K562 (cell line): ENCODE measurements at places on chromosomes 3 and 15. TPM values are rescaled to one million over a fixed set of nuclear protein-coding genes. Genes with fewer than 3 reads are reported as not detected.

The SYNM gene
- total RNA-seq, result 0.18 TPM in 2 replicates

The ITIH1 gene
- total RNA-seq, result 0.11 and 0.31 TPM in 2 replicates

The GATM gene
- total RNA-seq, result 0.58 and 0.89 TPM in 2 replicates

The EPHA6 gene
- total RNA-seq, result not detected in 2 replicates

The GASK1A gene
- total RNA-seq, result 0.13 TPM in 1 of 2 replicates, not detected in the other

The FBXO40 gene
- not detected in 2 replicates for total RNA-seq

The DPH6 gene
- total RNA-seq, result 17.6 and 18.8 TPM in 2 replicates

The HRG gene
- not detected in 2 replicates for total RNA-seq

The GOLGA6L9 gene
- 2.6 and 3.2 TPM in 2 replicates for total RNA-seq

The SLC12A6 gene
- total RNA-seq, result 9.0 and 9.4 TPM in 2 replicates

GRCh38 chr15:88132499-88132898 is 124.0 kb downstream of the NTRK3 start:
- no peak for DNase-seq

DNA sequence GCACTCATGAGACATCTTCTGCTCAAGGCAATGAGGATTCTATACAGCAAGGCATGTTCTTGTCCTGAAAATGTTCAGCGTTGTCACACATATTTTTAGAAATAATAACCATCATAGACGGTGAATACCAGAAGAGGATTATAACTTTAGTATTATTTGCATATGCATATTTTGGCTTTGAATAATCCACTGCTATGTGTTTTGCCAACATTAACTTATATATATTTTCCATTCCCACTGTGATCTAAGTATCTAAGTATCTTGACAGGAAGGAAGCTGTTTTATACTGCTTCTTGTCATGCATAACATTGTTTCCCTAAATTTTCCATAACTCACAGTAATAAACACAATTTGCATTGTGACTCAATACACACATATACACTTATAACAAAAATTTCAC is 509.5 kb downstream of the TBL1XR1 start:
- no peak for DNase-seq

DNA sequence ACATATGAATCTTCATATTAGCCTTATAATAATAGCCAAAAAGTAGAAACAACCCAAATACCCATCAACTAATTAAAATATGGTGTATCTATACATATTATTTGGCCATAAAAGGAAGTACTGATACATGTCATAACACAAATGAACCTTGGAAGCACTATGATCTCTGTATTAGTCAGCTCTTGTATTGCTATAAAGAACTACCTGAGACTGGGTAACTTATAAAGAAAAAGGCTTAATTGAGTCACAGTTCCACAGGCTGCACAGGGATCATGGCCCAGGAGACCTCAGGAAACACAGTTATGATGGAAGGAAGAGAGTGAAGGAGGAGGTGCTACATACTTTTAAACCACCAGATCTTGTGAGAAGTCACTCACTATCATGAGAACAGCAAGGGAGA is 16.0 kb upstream of the CCR2 start:
- DNase-seq, result no peak

DNA sequence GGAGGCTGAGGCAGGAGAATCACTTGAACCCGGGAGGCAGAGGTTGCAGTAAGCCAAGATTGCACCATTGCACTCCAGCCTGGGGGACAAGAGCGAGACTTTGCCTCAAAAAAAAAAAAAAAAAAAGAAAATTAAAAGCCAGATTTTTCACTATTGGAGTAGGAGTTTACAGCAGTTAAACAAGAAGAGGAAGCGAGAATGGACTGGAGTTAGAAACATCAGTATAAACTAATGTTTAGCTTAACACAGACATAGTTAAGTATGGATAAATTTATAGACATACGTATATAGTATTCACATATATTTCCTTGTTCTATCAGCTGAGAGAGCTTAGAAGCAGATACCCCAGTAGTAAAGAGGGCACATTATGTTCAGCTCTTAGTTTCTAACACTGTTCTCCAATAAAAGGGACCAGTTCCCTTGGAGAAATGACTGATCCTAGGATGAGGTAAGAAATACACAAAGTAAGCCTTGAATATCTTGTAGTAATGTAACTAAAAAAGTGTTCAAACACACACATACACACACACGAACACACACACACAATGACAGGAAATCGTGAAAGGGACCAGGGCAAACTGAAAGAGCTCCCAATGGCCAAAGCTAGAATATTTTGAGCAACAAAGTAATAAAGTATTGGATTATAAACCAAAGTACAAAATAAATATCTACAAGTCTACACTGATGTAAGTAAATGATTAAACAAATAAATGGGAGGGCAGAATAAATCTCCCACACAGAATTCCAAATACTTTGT is 25.1 kb downstream of the PIK3CB start:
- DNase-seq, result no peak

- DNase-seq, result no peak
Observed at GRCh38 chr3:195834675-195835583, 23.2 kb upstream of the MUC4 start.

DNA sequence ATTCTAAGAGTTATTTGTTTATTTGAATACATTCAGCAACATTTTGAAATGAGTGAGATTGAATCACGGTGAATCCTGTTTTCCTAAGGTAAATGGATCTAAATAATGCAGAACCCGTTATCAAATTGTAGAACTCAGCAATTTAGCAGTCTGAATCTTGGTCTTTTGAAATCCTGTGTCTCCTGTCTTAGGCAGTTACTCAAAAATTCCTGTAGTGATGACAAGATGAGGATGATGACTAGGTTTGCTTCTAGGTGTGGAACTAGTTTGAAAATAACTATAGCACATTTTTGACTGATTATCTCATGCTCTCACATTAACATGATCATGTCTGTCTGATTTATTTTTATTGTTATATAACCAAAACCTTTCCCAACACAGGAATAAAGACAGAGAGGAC is 115.0 kb downstream of the RAP2B start:
- no peak for DNase-seq

GRCh38 chr15:50697109-50697797 is 10.7 kb upstream of the TRPM7 start:
- DNase-seq, result no peak

- no peak for DNase-seq
Observed at GRCh38 chr3:180277041-180277440, 240.3 kb upstream of the PEX5L start.

DNA sequence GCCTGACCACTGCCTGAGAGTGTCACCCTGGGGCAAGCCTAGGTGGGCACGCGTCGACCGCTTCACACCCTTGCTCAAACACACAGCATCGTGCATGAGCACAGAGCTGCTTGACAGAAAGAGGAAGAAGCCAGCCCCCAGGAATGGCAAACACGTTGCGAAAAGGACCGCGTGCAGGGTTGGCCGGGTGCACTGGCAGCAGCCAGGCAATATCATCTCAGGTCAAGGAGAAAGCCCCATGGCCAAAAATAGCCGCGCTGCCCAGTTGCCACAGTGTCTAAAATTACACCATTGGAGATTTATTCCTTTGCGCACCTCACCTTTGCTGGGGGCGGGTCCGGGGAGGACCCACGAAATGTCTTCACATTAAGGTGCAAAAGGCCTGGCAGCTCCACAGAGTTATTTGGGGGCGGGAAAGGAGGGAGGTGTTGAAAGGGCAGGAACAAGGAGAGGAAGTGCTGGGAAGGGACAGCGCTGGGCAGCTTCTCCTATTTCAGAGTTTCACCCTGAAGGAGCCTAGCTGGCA is 44.7 kb upstream of the NR2F2 start:
- DNase-seq, result no peak

GRCh38 chr3:191138937-191139336 is 60.1 kb upstream of the OSTN start:
- DNase-seq, result no peak

- DNase-seq, result no peak
Observed at GRCh38 chr15:61057376-61057775, 171.7 kb downstream of the RORA start.

DNA sequence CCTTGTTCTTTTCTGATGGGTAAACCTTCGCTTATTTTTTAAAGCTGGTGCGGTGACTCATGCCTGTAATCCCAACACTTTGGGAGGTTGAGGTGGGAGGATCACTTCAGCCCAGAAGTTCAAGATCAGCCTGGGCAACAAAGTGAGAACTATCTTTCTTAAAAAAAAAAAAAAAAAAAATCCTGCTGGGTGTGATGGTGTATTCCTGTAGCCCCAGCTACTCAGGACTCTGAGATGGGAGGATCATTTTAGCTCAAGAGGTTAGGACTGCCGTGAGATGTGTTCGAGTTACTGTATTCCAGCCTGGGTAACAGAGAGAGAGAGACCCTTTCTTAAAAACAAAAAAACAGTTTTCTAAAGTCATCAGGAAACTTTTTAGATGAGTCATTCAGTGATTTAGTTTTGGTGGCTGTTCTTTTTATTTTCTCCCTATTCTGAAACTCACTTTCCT is 37.7 kb downstream of the SLMAP start:
- no peak for DNase-seq

- DNase-seq, result no peak
Observed at GRCh38 chr3:57985176-57985983, 22.8 kb upstream of the FLNB start.
